ENCODE measurements at places on chromosomes 1 and 21.

DNA sequence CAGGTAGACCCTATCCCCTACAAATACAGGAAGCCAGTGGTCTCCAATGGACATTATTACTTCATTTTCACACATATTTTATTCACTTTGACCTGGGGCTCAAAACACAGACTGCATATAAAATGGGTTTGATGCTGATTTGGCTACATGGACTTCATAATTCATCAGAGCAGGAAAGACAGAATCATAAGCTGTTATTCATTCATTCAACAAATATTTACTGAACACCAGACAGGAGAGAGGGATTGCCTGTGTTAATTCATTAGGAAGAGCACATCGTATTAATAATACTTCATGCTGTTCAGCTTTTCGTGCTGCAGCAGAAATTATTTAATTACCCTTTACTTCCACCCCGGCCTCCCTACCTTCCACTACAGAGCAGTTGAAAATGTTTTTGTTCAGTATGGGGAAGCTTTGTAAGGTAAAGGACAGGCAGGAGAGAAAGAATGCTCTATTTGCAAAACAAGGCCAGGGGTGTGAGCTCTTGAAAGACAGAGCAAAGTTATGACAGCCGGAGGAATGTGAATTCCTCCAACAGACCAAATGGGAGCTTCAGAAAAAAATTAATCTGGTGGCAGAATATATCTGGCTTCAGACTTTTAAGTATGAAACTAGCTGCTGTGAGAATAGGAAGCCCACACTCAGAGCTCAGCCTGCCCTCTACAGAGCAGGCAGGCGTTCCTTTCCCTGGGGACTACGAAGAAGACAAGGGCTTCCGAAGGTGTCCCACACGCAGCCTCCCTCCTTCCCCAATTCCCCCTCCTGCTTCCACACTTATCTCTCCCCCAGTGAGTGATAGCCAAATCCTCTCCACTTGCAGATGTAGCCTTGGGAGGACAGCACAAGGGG is 58.0 kb downstream of the MDM4 start:
- no peak for DNase-seq

DNA sequence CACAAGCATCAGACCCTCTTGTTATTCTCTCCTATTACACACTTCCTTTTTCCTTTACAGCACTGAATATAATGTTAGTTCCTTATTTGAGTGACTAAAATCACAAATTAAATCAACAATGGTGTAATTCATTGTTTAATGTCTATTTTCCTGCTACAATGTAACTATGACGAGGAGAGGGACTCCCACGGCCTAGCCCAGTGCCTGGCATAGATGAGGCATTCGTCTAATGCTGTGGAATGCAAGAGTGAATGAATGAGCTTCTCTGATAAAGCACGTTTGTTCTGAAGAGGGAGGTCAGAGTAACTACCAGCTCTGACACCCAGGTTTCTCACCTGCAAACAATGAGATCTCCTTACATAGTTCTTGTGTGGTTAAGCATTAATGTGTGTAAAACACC is 479.4 kb downstream of the OMA1 start:
- DNase-seq, result no peak

- DNase-seq, result no peak
Measured at GRCh38 chr1:116375148-116375886, 2.3 kb downstream of the ATP1A1 start.

DNA sequence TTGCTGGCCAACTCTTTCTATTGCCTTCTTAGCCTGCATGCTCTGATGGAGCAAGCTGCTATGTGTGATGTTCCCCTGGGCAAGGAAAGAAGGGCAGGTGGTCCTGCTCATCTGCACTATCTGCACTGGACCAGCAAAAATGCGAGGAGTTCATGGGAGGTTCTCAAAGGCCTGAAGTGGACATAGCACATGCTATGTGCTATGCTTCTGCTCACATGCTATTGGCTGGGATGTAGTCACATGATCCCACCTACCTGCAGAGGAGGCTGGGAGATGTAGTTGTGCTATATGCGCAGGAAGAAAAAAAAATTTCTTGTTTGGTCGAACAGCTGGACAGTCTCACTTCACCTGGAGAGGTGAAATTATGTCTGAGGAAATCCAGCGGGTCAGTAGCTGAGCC is 587.7 kb downstream of the MATN1 start:
- no peak for DNase-seq

DNA sequence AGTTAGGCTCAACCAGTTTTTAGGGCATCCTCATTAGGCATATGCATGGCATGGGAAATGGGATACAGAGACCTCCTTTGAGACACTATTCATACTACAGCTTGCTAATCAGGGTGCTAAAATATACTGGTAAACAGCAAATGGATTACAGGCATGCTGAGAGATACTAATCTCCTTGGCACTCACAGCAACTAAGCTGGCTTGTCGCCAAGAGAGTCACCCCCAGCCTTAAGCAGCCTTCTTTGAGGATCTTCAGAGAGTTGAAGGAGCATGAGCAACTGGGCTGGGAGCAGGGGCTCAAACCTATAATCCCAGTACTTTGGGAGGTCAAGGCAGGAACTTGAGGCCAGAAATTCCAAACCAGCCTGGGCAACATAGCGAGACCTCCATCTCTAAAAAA is 120.1 kb upstream of the NR5A2 start:
- no peak for DNase-seq

GRCh38 chr1:2556678-2557481 is 709 bp downstream of the TNFRSF14 start:
- no peak for DNase-seq

- no peak for DNase-seq
Measured at GRCh38 chr1:162552684-162553252, 8.8 kb upstream of the UAP1 start.

DNA sequence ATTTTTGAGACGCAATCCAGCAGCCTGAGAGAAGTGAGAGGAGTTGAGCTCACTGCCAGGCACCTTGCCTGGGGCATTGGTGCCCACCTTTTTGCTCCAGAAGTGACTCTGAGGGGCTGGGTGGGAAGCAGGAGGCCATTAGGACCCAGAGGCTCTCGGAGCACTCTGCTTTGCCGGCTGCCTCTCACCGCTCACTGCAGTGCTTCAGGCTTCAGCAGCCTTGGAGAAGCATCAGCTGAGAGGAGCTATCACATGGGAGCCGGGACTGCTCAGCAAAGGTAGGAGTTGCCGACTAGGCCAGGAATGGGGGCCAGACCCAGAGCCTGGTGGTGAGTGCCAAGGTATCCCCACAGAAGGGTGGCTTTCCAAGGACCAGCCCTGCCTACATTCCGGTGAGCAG is at the start of gene GPR61:
Gene GPR61 (plus strand): TSS at position 197 of the 400 bp plus-strand sequence. CDS start 3,151 bp downstream, outside the sequence.
- DNase-seq, result no peak

Measured in coronary artery (tissue), 2 donors.